ENCODE measurements at places on chromosomes 6 and 20. TPM values are rescaled to one million over a fixed set of nuclear protein-coding genes. Genes with fewer than 3 reads are reported as not detected.

Gene COL19A1
- total RNA-seq = 3.3 TPM

Gene CDH26
- 0.54 TPM for total RNA-seq

Gene KHDRBS2
- total RNA-seq = 0.16 TPM

Gene UNC5CL
- 1.0 TPM for total RNA-seq

- DNase-seq = no peak
Observed at GRCh38 chr20:49399329-49399728, 83.1 kb downstream of the KCNB1 start.

GRCh38 chr6:134683783-134684422 is 266.0 kb downstream of the ALDH8A1 start:
- DNase-seq = no peak

- DNase-seq = no peak
Observed at GRCh38 chr20:41150664-41151063, 13.3 kb downstream of the PLCG1 start.

DNA sequence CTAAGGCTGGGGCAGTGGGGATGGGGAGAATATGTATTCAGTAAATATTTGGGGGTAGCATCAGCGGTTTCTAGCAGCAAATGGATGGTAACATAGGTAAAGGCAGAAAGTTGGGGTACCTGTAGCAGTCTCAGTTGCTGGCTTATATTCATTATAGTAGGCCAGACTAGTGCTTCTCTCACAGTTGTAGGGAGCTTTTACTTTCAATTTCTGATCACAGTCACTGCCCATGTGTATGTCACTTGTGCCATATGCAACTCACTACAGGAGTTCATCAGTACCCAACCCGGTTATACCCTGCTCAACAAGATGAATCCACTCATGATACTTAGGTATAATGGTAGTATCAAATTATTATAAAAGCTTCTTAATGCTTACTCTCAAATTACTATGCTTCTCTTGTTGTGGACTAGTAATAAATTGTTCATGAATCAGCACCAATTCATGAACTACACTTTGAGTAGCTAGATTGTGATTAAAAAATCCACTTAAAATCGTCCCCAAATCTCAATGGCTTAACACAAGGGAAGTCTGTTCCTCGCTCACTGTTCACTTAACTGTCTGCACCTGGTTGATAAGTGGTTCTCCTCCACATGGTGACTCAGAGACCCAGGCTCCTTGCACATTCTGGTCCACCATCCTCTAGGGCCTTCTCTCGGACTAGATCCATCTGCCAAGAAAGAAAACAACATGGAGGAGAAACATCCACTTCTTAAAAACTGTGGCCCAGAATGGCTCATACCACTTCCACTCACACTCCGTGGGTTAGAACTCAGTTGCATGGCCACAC is 31.3 kb upstream of the MYLIP start:
- DNase-seq = no peak

GRCh38 chr6:32108094-32108627 is 977 bp downstream of the TNXB start:
- DNase-seq = peak; percentile 79

All from cardiac septum (tissue), 1 donor.